ENCODE measurements at places on chromosomes 12 and 14.
A peak's percentile ranks its signal among the peaks of the same experiment; 100 is the strongest.

DNA sequence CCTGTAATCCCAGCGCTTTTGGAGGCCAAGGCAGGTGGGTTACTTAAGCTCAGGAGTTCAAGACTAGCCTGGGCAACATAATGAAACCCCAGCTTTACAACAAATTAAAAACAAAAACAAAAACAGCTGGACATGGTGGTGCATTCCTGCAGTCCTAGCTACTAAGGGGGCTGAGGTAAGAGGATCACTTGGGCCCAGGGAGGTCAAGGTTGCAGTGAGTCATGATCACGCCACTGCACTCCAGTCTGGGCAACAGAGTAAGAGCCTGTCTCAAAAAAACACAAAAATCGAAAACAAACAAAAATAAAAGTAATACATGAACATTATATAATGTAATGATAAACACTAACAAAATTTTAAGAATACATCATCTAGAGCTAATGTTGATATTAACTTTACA lies 46.2 kb upstream of the GRIP1 start:
- no peak for DNase-seq

DNA sequence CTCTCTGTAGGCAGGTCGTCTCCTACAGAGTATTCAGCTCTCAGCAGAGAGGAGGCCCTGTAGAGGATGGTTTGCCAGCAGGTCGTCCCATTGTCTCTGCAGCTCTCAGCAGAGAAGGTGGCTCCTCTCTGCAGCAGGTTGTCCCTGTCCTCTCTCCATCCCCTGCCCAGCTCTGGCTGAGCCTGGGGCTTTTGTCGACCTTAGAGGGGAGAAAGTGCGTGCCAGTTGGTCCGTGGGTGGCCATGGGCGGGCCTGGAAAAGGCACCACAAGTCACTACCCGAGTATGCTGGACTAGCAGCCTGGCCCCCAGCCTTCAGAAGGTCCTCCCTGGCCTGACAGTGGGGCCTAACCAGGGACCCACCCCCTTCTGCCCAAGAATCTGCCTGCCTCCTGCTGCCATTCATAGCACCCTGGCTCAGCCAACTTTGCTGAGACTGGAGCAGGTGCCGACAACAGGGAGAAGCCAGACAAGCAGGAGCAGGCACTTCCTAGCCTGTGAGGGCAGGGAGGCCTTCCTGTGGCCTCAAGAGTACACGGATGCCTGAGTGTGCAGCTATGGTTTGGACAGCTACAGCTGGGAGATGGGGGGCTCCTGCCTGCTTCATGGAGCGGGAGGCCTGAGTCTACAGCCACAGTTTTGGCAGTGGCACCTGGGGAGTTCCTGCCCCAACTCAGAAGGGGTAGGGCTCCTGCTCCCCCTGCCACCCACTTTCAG lies 59.7 kb upstream of the KCNH3 start:
- no peak for DNase-seq

DNA sequence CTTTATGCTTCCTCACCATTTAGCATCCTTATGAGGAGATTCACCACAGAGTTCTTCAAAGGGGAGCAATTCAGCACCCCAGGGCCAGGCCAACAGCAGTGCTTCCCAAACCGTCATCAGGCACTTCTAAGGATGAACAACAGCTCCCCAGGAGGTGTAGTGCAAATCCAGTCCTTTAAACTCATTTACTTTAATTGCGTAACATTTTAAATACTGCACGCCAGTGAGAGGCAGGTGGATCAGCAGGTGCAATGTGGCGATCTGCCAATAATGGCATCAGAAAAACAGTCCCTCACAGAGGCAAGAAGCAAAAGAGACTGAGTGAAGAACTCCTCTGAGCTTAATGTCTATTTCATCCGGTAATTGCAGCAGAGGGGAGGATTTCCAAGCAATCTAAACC lies 770.9 kb upstream of the FOXG1 start:
- no peak for DNase-seq

DNA sequence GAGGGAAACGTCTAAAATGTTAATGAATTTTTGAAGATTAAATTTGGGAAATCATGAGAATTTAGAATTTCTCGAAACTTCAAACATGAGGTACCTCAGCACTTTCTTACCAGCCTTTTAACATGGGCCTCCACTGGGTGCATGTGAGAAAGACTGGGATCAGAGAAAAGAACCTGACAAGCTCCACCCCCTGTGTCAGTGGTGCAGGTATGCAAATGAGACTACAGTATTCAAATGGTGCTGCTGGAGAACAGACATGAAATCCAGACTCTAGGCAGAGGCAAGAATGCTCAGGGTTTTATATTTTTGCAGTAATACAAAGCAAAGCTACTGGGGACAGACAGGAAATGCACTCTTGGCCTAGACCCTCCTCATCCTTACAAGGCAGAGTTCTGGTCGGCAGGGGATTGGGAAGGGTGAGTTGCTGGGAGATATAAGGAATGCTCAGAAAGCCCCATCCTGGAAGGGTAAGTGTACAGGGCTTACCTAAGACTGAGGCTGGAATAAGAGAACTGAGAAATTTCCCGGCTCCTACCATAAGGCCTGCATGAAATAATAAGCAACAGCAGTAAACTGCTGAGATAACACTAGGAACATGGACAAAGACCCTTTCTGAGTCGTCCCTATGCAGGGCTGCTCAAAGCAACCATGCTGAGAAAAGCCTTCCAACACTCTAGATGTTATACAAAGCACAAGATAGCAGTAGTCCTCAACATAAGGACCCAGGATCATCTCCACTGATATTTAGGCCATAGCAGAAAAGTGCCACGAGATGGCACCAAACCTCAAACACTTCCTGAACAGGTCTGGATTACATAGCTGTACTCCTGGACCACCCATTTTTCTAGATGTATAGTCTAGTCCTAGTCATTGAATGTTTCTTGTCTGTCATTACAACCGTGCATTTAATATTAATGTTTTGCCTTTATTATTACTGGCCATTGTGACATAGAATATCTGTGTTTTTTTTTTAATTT lies 260.8 kb downstream of the RASSF9 start:
- peak; percentile 39 for DNase-seq

DNA sequence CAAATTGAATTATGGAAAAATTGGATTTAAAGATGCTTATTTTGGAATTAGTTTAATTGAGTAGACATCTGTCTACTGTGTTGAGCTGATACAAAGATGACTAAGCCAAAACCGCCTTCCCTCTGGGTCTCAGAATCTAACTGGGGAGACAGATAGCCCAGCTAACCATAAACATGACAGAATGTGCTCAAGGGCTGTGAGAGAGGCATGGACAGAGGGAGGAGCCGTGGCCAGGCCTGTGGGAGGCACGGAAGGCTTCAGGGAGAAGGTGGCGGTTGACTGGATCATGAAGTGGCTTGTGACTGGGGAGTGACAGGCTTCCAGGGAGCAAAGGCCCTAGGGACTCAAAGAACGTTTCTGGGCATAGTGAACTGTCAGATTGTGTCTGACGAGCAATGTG lies 74.6 kb downstream of the DACT1 start:
- no peak for DNase-seq

- no peak for DNase-seq
Measured at GRCh38 chr12:119715268-119715620, 47.3 kb downstream of the PRKAB1 start.

GRCh38 chr12:43638806-43639205 lies 86.8 kb upstream of the ADAMTS20 start:
- no peak for DNase-seq

GRCh38 chr12:123085066-123085465 lies 65.8 kb downstream of the PITPNM2 start:
- DNase-seq = no peak

DNA sequence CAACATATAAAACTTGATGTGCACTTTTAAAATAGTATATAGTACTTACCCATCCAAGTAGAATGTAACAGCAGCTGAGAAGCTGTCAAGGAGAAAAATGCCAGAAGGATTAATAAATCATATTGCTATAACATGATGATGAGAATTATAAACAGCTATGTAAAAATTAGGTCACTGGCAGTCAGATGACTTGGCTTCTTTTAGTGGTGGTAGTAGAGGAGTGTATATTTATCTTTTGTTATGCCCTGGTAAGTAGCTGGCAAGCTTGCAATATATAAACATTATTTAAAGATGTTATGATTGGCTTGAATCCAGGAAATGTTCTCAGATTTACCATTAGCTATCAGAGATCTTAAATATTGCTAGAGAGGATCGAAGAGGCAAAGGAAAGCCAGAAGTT lies 471.0 kb upstream of the MGAT4C start:
- no peak for DNase-seq

DNA sequence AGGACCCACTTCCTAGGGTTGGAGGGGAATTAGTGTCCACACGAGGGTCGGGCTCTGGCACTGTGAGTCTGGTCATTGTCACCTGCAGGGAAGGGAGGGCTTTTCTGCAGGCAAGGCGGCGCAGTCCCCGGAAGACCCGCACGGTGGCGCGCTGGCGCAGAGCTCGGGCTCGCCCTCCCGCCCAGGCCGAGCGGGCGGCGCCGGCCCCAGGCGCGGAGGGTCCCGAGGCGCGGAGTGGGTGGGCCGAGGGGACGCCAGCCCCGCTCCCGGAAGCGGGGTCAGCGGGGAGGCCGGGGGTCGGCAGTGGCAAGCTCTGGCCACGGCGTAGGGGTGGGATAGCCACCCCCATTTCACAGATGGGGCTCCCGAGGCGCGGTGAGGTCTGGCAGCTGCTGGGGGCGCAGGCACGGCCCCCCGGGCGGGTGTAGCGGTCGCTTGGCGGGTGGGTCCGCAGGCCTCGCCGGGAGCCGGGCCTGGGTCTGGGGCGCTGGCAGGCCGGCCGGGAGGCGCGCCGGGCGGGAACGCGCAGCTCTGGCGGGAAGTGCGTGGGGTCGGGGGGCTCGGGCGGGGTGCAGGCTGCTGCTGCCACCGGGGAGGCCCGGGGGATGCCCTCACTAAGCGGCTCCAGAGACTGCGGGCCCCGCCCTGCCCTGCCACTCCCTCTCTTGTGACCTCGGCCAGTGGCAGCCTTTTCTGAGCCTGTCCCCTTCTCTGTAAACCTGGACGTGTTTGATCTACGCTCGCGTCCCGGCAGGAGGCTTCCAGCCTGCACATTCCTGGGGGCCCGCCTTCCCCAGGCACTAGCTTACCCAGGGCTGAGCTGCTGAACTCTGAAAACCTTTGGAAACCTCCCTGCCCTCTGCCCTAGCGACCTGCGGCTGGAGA lies 46.1 kb downstream of the CYP46A1 start:
- no peak for DNase-seq

DNA sequence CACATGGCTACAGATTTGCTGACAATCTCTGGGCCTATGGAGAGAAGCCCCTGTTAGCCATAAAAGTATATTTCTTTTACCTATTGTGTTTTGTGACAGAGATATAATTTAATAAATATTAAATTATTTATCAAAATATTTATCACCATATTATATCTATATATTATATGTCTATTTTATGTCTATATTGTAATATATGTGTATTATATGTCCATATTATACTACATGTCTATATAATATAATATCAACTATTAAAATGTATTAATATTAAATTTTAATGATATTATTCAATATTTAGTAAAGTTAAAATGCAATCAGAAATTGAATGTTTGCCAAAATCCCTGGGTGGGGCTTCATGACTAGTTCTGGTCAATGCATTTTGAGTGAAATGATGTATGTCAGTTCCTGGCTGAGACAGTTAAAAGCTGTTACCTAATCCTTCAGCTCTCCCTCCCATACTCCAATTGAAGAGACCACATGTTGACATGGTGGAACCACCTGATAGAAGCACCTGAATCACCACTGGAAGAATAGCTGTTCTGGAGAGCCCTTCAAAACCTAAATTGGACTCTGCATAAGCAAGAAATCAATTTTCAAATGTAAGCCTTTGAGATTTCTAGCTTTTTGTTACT lies 357.3 kb upstream of the DDHD1 start:
- no peak for DNase-seq

DNA sequence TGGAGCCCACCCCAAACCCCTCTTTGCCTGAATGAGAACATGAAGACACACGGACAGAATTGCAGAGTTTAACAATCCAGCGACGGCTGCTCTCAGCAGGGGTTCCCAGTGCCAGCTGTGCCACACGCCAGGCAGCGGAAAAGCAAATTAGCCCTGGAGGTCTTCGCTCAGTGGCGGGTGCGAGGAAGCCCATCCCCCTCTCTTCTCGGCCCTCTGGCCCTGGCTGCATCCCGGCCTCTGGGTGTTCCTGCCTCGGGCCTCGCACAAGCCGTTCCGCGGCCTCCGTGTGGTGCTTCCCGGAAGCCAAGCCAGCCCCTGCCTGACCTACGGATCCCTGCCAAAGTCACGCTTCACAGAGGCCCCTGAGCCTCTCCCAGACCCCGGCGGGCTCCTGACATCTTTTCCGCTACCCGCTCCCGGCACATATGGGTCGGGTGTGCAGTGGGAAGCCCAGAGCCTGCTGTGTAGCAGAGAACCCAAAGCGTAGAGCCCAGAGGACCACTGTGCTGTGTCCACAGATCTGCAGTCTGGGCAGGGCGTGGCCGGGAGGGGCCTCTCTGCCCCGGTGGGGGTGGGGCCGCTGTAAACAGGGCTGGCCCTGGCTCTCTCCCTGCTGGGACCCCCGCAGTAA lies 70.7 kb upstream of the GALNT9 start:
- no peak for DNase-seq

- DNase-seq = no peak
Measured at GRCh38 chr12:50620109-50620977, 115.6 kb downstream of the DIP2B start.

GRCh38 chr14:85934886-85935254 lies 404.9 kb downstream of the FLRT2 start:
- DNase-seq = no peak

DNA sequence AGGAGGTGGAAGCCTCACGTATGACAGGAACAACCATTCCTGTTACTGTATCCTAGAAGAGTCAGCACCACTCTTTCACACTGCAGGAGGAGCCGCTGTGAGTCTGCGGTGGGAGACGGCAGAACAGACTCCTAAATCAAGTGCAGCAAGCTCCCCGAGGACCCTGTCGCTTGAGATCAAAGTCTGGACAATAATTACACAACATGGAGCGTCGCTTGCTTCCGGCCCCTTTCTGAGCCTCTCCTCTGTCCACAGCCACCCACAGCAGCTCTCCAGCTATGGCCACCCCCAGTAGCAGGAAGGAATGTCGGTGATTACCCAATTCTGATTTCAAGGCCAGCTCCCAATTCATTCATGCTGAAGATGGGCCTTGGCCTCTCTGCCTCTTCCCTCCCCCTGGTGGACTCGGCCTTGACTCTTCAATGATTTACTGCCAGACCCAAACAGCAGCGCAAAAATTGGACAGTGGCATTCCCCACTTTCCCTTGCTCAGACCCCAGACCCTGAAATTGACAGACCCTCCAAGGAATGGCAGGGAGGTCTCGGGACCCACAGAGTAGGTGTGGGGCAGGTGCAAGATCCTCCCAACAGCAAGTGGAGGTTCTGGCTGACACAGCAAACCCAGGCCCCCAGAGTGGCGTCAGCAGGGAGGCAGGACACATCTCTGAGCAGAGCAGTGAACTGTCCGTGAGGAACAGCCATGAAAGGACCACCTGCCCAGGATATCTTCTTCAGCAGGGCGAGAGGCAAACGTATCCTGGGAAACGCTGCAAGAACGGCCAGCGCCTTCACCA lies 272.7 kb upstream of the DIO3 start:
- no peak for DNase-seq

- DNase-seq = no peak
Measured at GRCh38 chr14:102849526-102850379, 72.5 kb downstream of the TRAF3 start.

GRCh38 chr12:106646472-106646871 lies 63.7 kb downstream of the RFX4 start:
- DNase-seq = no peak

- DNase-seq = no peak
Measured at GRCh38 chr14:91299121-91300115, 54.9 kb upstream of the GPR68 start.

Measured in tibial artery (tissue), 4 donors.